Substantia nigra (tissue), 51 donors: ENCODE measurements at places on chromosomes 2 and 18.

DNA sequence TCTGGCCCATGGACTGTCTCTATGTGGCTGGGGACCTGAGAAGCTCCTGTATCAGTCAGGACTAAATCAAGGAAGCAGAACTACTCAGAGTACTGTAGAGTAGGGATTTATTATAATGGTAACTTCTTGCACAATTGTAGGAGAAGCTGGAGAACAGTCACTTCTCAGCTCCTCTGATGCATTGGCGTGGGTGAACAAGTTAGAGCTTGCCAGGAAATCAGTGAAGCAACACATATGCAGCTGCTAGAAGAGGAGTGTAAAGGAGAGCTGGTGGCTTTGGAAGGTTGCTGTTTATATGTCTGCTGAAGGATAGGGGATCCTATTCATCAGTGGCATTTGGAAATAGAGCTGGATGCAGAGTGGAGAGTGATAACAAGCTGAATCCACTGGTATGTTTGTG lies 215.5 kb upstream of the CWC22 start:
- no peak for DNase-seq

DNA sequence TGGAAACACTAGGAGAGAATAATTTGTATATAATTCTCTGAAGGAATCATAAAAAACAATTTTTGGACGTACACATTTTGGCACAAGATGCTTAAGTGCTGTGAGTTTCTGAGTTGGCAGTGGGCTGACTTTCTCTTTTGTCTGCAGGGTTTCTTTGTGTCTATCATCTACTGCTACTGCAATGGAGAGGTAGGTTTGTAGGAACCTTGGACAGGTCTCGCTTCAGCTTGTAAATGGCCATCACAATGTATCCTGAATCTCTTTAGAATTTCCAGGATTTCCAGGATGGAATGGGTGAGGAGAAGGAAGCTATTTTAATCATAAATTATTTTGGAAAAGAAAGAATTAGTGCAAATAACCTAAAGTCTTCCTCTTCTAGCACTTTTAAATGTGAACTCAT lies 83.9 kb downstream of the PTH2R start:
- DNase-seq, result no peak

GRCh38 chr2:204638471-204639194 lies 93.4 kb downstream of the PARD3B start:
- no peak for DNase-seq

DNA sequence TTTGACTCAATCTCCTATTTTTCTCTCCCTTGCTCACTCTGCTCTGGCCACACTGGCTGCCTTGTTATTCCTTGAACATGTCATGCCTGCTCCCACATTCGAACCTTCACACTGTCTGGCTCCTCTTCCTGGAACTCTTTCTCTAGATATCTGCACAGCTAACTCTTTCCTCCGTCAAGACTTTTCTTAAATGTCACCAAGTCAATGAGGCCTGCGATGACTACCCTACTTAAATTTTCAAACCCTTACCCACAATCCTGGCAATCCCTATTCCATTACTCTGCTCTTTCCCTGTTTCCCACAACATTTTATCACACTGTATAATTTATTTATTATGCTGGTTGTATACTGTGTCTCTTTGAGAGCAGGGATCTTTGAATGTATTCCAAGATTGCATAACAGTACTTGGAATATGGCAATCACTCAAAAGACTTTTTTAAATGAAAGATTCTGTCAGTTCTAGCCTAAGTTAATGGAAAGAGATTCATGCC lies 206.2 kb downstream of the SRBD1 start:
- DNase-seq, result no peak

DNA sequence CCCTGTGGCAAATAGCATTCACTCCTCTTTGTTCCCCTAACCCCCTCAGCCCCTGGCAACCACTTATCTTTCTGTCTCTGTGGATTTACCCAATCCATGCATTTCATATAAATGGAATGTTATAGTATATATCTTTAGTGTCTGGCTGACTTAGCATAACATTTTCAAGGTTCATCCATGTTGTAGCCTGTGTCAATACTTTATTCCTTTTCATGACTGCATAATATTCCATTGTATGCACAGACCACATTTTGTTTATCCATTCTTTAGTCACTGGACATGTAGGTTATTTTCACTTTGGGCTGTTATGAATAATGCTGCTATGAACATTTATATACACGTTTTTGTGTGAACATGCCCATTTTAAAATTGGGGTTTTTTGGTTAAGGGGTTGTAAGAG lies 42.8 kb downstream of the TET3 start:
- DNase-seq, result no peak

DNA sequence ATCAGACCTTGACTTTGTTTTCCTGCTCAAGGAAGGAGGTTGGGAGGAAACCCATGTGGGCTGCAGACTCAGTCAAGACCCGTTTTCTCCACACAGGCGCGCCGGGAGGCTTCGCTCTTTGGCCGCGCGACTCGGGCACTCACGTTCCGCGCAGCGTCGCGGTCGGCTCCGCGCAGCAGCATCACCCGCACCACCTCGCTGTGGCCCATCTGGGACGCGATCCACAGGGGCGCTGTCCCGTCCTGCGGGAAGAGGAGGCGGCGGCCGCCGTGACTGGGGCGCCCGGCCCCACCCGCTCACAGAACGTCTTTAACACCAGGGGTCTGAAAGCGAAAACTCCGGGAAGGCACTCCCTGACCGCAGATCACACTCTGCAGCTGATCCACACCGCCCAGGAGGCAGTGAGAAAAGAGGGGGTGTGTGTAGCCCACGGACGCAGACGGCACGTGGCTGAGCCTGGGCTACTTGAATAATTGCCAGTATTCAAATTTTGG lies 33.1 kb upstream of the NPC1 start:
- DNase-seq, result no peak

DNA sequence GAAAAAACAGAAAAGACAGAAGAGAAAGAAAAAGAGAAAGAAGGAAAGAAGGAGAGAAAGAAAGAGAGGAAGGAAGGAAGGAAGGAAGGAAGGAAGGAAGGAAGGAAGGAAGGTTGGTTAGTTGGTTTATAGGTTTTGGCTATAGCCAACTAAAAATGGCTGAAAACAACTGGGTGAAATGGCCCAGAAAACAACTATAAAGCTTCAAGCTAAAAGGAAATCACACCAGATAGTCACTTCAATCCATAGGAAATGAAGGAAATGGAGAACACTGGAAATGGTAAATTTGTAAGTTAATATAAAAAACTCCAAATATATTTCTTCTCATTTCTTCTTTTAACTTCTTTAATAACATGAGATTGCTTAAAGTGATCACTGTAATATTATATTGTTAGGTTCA lies 118.5 kb downstream of the FBXO15 start:
- no peak for DNase-seq

DNA sequence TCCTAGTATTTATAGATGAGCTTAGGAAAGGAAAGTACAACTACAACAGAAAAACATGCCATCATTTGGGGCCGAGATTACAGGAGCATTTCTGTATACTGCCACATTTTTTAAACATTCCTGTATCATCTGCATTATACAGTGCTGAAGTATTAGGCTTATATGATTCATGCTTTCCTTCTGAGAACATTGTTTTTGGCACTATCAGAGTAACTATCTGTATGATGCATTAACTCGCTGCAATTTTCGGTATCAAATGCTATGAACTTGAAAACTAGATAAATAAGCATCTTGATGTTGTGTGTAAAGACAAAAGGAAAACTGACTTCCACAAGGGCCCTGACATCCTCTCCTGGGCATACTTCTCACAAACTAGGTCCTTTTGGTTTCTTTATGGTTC lies 102.0 kb downstream of the RIT2 start:
- DNase-seq, result no peak

- no peak for DNase-seq
Measured at GRCh38 chr2:226999661-227000060, 163.8 kb downstream of the RHBDD1 start.

DNA sequence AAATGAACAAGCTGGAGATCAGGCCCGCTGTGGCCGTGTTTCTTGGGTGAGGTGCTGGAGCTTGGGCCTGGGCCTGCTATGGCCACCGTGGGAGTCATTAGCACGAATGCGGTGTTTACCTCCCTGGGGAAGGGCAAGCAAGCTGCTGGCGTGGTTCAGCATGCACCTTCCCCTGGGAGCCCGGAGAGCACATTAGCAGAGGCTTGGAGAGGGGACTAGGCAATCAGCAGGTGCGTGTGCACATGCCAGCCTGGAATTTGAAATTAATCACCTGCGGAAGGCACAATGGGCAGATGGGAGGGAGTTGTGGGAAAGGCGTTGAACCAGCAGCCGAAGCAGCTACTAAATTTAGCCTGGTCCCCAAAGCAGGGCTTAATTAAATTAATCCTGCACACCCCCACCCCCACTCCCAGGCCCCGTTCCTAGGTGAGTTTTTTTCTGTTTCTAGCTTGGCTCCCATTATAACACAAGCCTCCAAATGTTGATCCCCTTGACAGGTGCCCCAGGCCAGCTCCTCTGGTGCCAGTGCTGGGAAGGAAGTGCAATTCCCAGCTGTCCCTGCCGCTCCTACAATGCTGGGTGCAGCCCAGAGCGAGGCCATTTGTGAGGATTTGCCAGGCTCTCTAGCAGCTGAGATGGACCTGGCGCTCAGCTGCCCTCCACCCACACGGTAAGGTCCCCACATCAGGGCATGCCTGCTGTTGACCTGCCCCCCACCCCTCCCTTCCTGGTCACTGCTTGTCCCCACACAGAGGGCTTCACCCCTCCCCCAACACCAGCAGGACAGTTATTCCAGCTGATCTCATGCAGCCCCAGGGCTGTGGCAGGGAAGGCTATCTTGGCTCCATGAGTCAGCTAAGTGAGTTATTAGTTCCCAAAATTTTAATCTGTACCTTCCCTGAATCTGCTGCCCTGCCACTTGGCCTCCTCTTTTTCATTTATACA lies 115.0 kb downstream of the ZBTB7C start:
- DNase-seq, result no peak

- DNase-seq, result no peak
Measured at GRCh38 chr2:140363131-140363530, 1582.9 kb upstream of the NXPH2 start.
